ENCODE measurements at places on chromosomes 16 and 17.

- no peak for DNase-seq
These were observed 75.4 kb downstream of the YPEL2 start for GRCh38 chr17:59406808-59407381.

GRCh38 chr16:71707199-71707598 lies 17.3 kb downstream of the PHLPP2 start:
- DNase-seq: no peak

- DNase-seq: no peak
These were observed 111.7 kb upstream of the COX10 start for GRCh38 chr17:13957636-13958035.

DNA sequence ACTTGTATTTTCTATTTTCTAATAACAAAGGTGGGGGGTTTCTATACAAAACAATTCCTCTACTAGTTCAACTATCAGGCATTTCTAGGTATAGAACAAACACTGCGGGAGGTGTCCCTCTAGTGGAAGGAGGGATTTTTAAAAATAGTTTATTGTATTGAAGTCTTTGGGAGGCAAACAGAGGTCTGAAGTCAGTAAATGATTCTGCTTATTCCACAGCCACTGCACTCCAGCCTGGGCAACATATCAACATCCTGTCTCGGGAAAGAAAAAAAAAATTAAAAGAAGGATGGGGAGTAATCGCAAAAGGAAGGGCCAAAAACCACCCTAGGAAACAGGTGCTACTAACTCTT lies 648 bp upstream of the ERCC4 start:
- DNase-seq: no peak

DNA sequence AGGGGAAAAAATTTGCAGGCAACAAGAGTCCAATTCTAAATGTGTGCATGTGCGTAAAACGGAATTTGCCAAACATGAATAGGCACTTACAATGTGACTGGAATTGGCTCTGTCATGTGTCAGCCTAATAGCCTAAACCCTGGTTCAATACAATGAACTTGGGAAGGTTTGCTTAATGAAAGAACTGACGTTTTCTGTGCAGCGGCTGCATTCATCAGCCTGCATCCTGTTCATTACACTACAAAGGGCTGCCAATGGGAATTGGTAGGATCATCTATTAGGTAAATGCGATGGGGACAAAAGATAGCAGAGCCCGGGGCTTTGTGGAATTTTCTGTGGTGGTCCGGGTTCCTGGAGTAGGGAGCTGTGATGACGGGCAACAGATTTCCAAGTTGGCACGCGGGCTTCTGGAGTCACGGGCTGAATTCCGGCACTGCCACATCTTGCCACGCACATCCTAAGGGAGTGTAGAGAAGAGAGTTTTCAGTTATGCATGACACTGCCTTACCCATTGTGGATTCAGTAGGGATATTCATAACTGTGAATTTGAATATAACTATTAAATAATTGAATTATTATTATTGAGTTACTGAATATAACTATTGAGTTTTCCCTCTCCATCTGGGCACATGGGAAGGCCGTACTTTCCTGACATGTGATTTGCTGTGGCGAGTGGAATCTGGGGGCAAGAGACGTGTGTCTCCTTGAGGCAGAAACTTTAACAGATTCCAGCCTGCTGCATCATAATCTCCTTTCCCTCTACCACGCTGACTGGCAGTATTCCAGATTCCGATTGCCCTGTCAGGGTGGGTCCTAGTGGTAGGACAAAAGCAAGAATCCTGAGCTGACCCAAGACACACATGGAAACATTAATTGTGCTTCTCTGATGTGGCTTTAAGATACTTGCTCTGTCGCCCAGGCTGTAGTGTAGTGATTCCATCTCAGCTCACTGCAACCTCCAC lies 565.6 kb downstream of the WWOX start:
- no peak for DNase-seq

DNA sequence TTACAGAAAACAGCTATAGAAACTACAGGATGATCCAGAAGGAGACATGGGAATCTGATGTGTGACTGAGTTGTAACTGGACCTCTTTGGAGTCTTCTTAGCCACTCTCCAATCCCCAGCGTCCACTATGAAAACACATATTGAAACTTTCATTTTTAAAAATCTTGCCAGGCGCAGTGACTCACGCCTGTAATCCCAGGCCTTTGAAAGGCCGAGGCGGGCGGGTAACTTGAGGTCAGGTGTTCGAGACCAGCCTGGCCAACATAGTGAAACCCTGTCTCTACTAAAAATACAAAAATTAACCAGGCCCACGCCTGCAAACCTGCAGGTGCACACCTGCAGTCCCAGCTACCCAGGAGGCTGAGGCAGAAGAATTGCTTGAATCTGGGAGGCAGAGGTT lies 53.3 kb downstream of the HIC1 start:
- DNase-seq: no peak

DNA sequence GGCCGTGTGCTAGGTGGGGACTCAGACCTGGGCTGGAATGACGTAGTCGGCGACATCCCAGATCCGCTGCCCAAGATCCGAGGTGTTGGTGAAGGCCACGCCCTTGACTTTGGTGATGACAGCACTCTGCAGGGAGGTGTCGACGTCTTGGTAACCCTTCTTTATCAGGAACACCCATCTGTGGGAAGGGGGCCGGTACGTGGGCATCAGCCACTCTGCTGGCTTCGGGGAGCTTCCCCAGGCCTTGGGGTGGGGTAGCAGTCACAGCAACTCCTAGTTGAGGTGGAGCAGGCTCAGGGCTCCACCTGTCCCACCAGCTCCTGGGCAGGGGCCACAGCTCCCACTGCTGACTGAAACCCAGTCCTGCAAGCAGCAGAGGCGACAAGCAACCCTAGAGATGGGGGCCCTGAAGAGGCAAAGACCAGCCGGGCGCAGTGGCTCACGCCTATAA lies 4.3 kb downstream of the P2RX5 start:
- no peak for DNase-seq

DNA sequence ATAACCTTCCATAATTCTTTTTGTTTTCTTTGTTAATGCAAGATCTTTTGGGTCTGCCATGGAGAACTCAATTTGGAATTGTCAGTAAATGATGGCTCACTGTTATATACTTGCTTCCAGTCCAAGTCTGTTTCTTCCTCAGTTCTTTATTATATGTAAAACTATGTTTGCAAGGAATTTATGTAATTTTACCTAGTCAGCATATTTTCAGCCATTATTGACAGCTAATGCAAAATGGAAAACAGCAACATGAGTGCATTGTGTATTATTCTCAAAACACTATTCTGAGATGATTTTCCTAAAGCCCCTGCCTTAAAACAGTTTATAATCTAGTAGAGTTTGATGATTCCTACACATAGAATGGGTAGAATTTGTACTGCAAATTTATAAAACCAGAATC lies 167.5 kb downstream of the TANC2 start:
- no peak for DNase-seq

- no peak for DNase-seq
These were observed 44.9 kb downstream of the TBX4 start for GRCh38 chr17:61496957-61497653.

- no peak for DNase-seq
These were observed 31.6 kb downstream of the TNFRSF13B start for GRCh38 chr17:16940116-16940881.

DNA sequence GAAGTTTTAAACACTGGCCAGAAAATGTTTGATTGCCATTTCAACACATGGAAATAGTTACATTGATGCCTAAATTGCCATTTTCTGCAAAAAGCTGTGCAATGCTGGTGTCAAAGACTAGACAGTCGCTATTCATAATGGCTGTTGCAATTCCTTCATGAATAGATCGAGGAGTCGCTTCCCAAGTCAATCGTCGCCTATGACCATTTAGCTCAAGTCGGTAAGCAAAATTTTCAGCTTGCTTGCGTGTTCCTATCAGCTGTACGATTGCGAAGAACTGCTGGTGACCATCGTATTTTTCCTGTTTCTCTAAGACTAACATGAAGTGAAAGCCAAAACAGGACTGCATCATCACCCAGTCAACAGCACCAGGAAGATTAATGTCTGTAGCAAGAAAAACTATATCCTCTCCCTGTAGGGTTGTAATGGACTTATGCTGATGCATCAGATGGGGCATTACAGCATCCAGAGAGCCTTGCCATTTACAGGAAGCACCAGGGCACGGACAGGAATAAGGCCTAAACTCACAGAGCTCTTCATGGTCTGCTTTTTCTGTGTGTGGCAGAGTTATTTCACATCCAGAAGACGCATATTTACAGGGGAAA lies 23.6 kb downstream of the SIAH1 start:
- DNase-seq: no peak

GRCh38 chr16:57999366-57999970 lies 1.0 kb downstream of the ZNF319 start:
- no peak for DNase-seq

GRCh38 chr16:7914748-7915147 lies 582.1 kb downstream of the RBFOX1 start:
- DNase-seq: no peak

GRCh38 chr16:13793841-13794409 lies 126.0 kb upstream of the ERCC4 start:
- no peak for DNase-seq

- no peak for DNase-seq
These were observed 35.5 kb downstream of the GAN start for GRCh38 chr16:81350306-81350615.

DNA sequence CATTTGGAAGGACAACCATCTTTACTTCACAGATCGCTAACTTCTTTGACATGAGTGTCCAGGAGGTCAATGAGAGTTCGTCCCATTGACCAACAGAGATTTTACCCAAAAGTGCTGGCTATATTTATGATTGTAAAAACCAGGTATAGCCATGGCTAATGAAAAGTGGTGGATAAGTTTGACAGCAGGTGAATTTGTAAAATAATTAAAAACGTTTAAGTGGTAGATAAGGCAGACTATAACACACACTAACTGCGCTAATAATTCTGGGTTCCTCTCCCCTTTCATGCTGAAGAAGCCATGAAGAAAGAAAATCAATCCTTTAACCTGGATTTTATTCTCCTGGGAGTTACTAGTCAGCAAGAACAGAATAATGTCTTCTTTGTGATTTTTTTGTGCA lies at the start of gene OR1A2:
TSS of gene OR1A2 (plus strand) at position 301 of the 400 bp plus-strand sequence. CDS start at position 301, 0 bp downstream.
- DNase-seq: no peak

GRCh38 chr16:27149986-27150385 lies 53.3 kb upstream of the KDM8 start:
- no peak for DNase-seq

- no peak for DNase-seq
These were observed 17.2 kb downstream of the TLE7 start for GRCh38 chr16:71424626-71425025.

DNA sequence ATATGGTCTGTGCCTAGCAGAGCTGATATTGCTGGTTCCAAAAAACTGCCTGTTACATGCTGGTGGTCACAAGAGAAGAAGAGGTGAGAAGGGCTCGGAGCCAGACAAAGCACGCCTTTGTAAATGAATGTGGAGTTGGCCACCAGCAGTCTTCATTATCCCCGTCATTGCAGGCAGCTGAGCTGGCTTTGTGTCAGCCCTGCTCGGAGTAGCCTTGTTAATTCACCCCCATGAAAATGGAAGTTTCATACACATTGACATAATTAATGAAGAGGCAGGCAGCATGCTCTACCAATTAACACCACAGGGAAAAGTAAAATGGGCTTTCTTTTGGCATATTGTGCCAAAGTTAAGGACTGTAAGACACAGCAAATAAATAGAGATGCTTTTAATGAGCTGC lies 113.7 kb upstream of the RBFOX1 start:
- DNase-seq: no peak

DNA sequence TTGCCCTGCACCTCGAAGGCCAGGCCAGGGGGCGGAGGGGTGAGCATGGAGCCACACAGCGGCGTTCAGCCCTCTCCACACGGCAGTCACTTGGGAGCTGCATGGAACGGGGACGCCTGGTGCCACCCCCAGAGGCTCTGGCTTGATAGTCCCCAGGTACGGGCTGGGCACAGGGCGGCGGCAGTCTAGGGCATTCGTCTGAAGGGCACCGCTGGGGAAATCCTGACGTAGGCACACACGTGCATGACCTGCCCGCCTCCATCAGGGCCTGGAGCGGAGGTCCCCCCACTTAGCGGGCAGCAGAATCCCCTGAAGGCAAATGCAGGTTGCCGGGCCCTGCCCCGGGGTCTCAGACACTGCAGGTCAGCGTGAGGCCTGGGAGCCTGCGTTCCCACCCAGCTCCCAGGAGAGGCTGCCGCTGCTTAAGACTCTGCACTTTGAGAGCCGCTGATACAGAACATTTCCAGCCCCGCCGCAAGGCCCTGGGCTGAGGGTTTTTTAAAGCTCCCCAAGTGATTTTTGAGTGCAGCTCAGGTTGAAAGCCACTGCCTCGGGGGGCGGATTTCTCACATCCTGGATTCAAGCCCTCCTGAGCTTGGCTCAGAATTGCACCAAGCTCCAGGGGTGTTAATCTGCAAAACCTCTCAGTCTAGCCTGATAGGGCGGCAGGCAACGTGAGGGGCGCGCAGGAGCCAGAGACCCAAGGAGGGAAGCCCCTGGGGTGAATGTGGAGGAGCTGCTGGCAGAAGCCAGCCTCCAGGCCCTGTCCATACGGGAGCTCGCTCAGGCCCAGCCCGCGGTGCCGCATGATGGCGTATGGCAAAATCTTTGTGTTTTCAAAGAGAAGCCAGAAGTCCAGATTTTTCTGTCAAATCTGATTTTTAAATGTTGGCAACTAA lies 182.3 kb upstream of the GSE1 start:
- DNase-seq: no peak

GRCh38 chr16:86642087-86642486 lies 63.7 kb downstream of the FOXL1 start:
- DNase-seq: no peak
